ENCODE measurements at places on chromosomes 6 and 20.

DNA sequence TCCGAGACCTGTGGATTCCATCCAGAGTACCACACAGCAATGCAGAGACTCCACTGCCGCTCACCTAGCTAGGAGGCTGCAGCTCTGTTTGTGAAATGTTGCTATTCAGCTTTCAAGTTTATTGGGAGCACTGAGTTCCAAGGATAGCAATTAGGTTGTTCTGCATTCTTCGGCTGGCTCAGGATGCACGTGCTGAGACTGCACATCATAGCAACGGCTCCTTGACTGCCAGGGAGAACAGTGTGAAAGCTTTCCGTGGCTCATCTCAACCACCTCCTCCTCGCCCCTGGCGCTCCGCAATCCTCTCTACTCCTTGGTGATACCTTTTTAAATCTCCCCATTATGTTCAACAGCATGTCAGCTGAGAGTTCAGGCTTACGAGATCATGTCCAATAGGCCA, 116.6 kb downstream of the TSHZ2 start:
- no peak for DNase-seq

GRCh38 chr20:46930640-46931339, 36.1 kb downstream of the EYA2 start:
- DNase-seq, result no peak

GRCh38 chr6:43771210-43771857, 1.3 kb downstream of the VEGFA start:
- DNase-seq, result peak; percentile 26

GRCh38 chr6:30129265-30130178, 6.4 kb upstream of the TRIM40 start:
- no peak for DNase-seq

- DNase-seq, result peak; percentile 88
These were observed 41.7 kb downstream of the UBE2V1 start for GRCh38 chr20:50071039-50071888.

DNA sequence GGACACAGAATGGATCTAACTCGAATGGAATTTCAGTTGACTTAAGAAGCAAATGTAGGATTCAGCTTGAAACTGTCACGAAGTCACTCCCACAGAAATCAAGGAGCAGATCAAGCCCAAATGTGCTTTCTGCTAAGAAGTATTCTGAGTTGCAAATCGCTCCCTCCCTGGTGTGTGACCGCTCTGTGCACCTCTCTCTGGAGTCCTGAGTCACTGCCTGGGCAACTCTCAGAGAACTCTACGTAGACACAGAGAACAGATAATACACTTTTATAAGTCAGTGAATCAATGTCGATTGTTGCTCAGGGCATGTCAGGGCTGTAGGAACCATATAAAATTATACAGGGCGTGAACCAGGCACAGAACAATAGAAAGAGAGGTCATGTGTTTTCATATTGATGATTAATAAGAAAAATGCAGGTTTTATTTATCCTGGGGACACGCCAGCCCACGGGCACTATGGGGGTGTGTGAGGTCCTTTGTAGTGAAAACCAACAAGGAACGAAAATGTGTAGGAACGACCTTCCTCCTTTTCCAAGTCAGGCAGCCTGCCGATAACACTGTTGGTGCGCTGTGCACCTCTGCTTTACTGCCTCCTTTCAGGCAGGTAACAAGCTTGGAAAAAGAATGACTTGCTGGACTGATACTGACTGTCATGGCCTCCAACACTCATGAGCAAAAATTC, 248.1 kb upstream of the FOXQ1 start:
- DNase-seq, result no peak

DNA sequence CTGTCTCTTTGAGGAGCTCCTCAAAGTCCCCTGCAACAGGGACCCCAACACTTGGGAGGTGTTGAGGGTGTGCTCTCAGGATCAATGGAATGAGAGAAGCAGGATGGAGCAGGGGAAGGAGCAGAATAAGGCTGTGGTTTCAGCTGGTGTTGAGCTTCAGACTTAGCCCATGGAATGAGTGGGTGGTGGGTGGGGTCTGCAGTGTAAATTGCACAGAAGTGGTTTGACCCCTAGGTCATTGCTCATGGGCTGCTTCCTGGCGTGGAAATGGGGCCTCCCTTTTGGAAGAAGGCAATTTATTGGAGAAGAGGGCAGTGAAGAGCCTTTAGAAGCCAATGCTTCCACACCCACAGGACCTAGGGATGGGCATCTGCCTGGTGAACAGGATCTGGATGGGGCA, 37.0 kb upstream of the KCNG1 start:
- DNase-seq, result no peak

DNA sequence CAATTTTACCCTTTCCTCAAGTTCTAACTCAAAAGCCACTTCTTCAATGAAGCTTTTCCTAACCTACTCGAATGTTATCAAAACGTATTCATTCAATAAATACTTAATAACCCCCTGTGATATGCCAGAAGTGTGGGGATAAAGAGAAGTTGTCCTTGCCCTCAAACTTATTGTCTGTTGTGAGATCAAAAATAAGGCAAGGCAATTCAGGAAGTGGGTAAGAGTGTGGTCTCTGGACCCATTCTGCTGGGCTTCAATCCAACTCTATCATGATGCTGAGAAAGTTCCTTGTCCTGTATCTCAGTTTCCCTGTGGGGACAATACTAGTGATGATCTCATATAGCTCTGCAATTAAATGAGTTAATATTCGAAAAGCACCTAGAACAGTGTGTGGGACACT, 92.8 kb downstream of the PRDM1 start:
- no peak for DNase-seq

GRCh38 chr6:153001767-153002612, 519 bp downstream of the MTRF1L start:
- DNase-seq, result no peak

DNA sequence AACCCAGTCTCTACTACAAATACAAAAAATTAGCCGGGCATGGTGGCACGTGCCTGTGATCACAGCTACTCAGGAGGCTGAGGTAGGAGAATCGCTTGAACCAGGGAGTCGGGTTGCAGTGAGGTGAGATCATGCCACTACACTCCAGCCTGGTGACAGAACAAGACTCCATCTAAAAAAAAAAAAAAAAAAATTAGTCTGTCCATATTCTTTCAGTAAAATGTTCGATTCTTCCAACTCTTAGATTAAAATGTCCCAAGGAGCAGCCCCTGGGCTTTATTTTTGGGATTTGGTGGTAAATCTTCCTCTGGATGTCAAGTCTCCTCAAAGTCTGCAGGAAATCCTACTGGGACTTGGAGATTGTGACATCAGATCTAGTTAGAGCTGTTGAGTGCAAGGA, 101.0 kb upstream of the EEF1E1 start:
- DNase-seq, result no peak

DNA sequence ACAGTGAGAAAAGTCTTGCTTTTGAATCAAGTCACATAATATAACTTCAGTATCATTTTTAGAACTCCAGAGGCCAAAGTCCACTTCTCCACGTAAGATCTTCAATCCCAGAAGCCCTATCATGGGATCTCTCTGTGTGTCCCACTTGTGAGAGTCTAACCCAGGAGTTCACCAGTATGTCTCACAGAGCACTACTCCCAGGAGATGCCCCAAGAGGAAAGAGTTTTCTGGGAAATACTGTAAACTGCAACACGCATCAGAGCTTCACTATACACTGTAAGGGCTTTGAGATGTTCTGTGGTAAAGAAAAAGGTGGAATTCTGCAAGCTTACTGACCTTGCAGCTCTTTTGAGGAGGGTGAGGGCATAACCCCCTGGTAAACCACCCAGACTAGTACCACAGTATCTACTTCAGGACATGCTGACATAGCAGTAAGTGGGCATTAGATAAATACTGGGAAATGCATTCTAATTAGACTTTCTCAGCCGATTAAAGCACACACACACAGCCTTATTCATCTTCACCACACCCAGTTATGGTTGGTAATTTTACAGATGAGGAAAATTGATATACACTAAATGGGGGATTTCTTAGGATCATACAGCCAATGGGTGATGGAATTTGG, 12.3 kb downstream of the DCBLD1 start:
- DNase-seq, result no peak

- no peak for DNase-seq
These were observed 3.1 kb downstream of the NTSR1 start for GRCh38 chr20:62711703-62712101.

GRCh38 chr6:168192195-168192900, 113.3 kb upstream of the FRMD1 start:
- DNase-seq, result no peak

DNA sequence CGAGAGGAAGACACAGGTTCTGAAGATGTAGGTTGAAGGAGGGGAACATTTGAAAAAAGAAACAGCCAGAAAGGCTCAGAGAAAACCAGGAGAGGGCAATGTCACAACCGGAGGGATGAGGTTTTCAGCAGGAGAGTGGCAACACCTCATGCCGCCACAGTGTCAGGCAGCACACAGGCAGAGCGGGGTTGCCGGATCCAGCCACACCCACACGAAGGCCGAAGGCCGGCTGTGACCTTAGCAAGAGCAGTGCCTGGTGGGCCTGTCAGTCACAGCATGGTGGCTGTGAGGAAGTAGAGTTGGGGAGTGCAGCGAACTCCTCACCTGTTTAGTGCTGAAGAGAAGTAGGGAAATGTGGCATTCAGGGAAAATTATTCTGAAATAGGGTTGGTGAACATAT, 14.0 kb downstream of the HDDC2 start:
- DNase-seq, result no peak

- DNase-seq, result no peak
These were observed 71.7 kb downstream of the HIVEP1 start for GRCh38 chr6:12083763-12084162.

GRCh38 chr20:8476021-8476420, 344.0 kb downstream of the PLCB1 start:
- DNase-seq, result no peak

GRCh38 chr6:143198312-143198711, 137.6 kb downstream of the AIG1 start:
- DNase-seq, result no peak

GRCh38 chr6:119261944-119262284, 87.6 kb downstream of the MAN1A1 start:
- no peak for DNase-seq

- no peak for DNase-seq
These were observed 11.3 kb downstream of the SERPINB9 start for GRCh38 chr6:2891768-2892170.

DNA sequence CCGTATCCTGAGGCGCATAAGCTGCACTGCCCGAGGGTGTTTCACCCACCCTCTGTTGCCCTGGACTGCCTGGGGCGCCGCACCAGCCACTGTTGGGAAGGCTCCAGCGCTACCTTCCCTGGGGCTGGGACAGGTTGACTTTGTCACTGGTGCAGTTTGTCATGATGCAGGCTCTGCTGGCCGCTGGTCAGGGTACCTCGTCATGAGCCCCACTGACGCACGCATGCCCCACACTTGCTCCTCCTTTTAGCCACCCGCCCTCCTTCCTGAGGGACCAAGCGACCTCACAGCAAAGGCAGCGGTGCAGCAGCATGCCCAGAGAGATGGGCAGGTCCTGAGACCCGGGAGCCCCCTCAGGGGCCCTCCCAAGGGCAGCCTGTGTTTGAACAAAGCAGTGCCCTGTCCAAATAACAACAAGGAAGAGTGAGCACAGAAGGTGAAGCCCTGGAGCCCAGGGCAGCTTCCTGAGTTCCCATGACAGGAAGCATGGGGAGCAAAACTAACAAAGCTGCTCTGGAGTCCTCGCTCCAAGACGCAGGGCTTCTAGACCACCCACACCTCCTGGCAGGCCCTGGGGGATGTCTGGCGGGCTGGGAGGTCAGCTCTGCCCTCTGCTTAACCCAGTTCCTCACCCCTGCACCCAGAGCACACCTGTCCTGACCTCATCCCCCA, 50.1 kb upstream of the SMOC2 start:
- DNase-seq, result no peak

DNA sequence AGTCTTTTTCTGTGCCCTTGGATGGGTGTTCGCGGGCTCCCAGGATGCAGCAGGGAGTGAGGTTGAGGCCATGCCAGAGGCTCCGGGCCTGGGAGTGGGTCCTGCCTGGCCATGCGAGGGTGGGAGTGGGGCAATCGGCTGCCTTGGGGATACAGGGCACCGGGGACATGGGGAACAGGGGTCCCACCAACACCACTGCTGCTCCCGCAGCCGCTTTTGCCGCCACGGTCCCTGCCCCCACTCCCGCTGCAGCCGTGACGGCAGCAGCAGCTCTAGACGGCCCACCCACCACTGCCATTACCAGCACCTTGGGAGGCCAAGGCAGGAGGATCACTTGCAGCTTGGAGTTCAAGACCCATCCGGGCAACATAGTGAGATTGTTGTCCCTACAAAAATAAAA, 35.3 kb upstream of the FAM50B start:
- no peak for DNase-seq

- no peak for DNase-seq
These were observed 14.9 kb downstream of the ZBTB2 start for GRCh38 chr6:151376440-151376839.

DNA sequence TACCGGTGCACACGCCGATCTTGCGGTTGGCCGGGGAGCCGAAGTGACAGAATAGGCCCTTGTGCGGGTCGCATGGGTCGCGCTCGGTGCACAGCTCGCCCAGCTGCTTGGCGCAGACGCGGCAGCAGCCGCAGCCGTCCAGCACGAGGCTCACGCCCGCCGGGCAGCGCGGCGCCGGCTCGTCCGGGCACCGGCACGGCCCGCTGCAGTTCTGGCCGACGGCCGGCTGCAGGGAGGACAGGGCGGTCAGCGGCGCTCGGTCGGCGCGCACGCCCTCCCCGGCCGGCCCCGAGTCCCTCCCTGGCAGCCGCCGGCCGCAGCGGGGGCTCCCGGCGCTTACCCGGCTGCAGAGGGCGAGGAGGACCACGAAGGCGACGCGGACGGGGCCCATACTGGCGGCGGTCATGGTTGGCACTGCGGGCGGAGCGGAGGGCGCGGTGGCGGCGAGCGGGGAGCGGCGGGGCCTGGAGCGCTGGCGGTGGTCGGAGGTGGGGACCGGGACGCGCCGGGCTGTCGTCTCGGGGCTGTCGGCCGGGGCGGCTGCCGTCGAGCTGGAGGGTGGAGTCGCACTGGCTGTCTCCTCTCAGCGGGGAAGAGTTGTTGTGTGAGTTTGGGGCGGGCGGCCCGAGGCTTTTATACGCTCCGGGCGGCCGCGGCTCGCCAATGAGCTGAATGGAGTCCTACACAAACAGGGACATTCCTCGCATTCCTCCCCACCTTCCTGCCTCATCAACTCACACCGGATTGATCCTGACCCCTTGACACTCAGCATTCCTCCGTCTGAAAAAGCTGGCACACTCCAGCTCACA, at the start of gene CCN2:
Gene CCN2, minus strand, starts transcription at position 606 of the 809 bp plus-strand sequence. Its CDS starts 200 bp downstream, at position 406.
- peak; percentile 96 for DNase-seq

DNA sequence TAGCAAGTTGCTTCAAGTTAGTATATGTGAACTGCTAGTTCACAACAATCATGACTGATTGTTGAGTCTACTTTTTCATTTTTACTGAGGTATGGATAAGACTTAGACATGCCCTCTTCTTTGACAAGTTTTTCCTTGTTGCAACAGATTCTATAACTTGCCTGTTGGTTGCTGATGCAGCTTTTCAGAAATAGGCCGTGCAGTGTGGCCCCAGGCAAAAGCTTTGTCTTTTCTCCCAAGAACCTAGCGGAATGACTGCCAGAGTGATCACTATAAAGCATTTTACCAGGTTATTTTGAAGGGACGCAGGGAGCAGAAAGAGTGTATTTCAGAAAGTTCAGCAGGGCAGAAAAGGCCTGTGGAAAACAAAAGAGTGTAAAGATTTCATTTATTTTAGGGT, 16.0 kb downstream of the HECA start:
- no peak for DNase-seq

- no peak for DNase-seq
These were observed 11.0 kb downstream of the E2F3 start for GRCh38 chr6:20412682-20413073.

GRCh38 chr6:106525107-106525881, 104.0 kb downstream of the RTN4IP1 start:
- DNase-seq, result no peak
